NCI-H1092 treated with DMSO at 0.1 percent for 48 hours (cell line): ENCODE measurements at places on chromosomes 5 and 9.

GRCh38 chr5:145946112-145946861, 9.9 kb downstream of the SH3RF2 start:
- no peak for DNase-seq

DNA sequence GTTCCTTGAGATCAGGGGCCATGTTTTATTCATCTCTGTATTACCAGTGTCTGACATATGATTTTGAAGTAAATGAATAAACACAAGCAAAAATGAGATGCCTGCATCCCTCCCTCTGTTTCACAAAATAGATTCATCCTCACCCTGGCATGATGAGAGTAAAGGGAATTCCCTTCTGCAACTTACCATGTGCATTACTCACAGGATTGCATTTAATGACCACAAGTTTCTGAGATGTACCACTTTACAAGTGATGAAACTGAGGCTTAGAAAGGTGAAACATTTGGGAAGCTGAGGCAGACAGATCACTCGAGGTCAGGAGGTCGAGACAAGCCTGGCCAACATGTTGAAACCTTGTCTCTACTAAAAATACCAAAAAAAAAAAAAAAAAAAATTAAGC, 74.2 kb upstream of the TNFSF8 start:
- no peak for DNase-seq

DNA sequence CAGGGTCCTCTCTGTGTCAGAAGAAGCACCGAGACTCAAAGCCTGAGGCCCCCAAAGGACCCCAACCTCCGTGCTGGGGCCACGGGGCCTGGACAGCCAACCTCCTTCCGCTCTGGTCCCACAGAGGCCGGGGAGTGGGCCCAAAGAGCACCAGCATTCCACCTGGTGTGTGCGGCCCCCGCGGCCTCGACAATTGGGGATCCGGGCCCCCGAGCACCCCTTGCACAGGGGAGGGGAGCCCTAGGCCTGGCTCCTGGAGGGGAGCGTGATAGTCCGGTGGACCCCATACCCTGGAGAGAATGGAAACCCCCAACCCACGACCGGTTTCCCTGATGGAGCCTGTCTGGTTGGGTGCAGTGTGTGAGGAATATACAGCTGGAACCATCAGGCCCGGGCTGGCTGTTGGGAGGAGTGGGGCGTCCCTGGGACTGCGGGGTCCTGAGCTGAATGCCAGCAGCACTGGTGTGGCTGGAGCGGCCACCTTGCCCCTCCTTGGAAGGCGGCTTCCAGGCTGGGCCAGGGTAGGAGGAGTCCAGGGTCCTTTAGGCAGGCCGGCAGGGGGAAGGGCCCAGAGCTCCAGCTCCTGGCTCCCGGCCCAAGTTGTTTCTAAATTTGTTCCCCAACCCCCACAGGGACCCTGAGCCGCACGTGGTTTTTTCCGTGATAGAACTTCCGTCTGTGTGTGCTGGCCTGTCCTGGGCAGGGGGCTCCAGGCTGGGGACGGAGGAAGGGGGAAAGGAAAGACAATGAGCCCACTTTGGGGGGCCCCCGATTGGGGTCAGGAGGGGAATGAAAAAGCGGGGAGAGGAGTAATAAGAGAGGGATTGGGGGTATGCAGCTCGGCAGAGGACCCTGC, 825 bp upstream of the TOR4A start:
- no peak for DNase-seq

GRCh38 chr5:21085791-21086190, 1097.8 kb upstream of the CDH18 start:
- DNase-seq: peak; percentile 14

- DNase-seq: no peak
Observed at GRCh38 chr9:128226412-128226801, 23.2 kb downstream of the DNM1 start.

GRCh38 chr5:14464096-14464495, 117.5 kb upstream of the OTULINL start:
- no peak for DNase-seq

DNA sequence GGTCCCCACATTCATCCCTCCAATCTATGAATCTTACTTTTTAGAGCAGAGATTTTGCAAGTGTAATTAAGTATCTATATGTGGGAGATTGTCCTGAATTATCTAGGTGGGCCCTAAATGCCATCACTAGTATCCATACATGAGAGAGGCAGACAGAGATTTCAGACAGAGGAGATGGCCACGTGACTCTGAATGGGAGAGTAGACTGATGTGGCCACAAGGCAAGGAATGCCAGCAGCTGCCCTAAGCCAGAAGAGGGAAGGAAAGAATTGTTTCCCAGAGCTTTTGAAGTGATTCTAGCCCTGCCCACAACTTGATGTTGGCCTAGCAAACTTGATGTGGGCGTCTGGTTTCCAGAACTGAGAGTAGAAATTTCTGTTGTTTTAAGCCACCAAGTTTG, 90.1 kb upstream of the PCAT7 start:
- no peak for DNase-seq

GRCh38 chr9:129954868-129955550, 88.0 kb downstream of the FNBP1 start:
- DNase-seq: no peak

- DNase-seq: no peak
Observed at GRCh38 chr5:156534085-156534484, 207.1 kb downstream of the SGCD start.

- no peak for DNase-seq
Observed at GRCh38 chr5:33238826-33239695, 201.7 kb upstream of the TARS1 start.

DNA sequence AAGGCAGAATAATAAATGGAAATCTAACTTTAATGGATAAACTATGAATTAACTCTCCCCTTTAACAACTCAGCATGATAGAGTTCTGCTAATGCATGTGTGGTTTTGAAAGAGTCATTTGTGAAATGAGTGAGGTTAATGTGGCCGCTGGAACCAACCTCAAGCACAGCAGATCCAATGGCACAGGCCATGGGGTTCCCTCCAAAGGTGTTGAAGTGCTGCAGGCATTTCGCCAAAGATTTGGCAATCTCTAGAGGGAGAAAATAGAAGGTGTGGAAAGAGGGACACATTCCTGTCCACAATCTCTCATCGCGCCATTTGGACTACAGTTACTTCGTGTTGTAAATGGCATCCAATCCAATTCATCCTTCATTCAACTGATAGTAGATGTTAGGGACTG, 35.0 kb downstream of the AGXT2 start:
- DNase-seq: no peak

- DNase-seq: no peak
Observed at GRCh38 chr9:85056203-85056572, 386.7 kb downstream of the NTRK2 start.

- peak; percentile 48 for DNase-seq
Observed at GRCh38 chr5:168291342-168291963, at the start of gene WWC1. TSS of gene WWC1 (plus strand) at chr5:168291645. CDS start at chr5:168292153, 508 bp downstream.

GRCh38 chr5:122704247-122705036, 70.4 kb upstream of the SNX2 start:
- peak; percentile 8 for DNase-seq

DNA sequence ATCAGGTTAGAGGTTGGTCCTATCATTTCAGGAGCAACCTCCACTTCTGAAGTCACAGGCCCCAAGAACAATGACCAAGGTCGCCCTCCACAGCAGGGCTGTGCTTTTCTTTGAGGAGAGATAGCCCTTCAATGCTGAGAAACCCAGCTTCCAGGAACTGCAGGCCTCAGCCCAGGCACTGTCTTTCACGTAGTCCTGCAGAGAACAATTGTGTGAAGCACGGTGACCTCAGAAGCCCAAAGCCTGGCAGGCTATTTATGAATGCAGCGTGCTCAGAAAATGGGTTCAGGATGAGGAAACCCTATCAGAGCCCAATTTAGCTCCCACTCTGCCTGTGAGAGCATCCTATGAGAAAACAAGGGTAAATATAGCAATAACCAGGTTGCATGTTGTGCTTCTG, 388.3 kb downstream of the PLK2 start:
- no peak for DNase-seq

DNA sequence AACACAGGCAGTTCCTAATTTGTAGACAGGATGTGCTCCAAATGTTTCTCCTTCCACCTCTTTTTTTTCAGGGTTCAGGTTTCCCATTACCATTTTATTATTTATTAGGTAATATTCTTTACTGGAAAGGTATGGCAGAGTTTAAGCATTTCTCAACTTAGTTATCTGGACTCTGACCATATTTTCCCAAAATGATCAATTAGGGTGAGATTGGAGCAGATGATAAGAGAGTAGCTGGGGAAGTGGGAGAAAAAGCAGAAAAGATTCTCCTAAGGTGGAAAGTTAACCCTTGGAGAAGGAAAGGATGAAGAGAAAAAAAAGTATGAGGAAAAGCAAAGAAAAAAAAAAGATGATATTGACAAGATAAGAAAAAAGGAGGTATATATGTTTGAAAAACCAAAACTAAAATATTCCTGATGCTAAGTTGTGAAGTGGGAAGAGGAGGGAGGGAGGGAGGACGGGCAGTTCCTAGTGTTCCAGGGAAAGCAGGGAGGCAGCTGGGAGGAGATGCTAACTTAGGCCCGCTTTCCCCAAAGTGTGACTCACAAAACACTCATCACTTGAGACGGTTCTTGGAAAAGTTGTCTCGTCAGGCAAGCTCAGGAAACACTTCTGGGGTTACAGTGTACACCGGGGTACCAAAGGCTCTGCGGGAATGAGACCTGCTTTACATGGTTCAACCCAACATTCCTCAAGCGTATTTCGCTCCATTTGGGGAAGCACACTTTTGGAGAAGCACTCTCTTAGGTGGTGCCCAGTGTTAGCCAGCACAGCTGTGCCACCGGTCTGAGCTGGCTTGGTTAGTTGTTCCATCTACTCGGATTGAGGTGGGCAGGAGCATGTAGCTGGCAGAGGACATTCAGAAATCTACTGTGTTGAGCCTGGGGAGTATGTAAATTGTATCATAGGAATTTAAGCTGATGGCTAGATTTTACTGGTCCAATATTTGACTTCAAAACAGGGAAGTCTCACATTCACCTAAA, 35.1 kb downstream of the B4GALT1 start:
- DNase-seq: no peak

DNA sequence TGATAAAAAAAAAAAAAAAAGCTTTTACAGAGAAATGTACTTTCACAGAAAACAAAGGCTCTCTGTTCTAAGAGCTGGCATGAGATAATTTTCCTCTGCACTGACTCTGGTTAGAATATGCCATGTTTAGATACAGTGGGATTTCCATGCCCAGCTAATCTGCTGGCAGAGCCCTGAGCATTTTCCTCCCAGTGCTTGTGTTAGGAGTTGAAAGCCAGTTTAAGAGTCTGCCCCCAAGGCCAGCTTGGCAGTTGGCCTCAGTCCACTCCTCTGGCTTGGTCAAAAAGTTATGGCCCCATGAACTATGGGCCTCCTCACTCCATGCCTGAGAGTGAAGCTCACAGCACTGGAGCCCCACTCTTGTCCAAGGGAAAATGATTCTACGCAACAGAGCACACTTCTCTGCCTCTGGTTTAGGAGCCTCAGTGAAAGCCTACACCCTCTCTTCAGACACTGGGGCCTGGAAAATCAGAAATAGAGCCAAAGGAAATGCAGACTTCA, 21.9 kb downstream of the MOCS2 start:
- no peak for DNase-seq

- no peak for DNase-seq
Observed at GRCh38 chr5:173688703-173689102, 72.3 kb upstream of the BOD1 start.

DNA sequence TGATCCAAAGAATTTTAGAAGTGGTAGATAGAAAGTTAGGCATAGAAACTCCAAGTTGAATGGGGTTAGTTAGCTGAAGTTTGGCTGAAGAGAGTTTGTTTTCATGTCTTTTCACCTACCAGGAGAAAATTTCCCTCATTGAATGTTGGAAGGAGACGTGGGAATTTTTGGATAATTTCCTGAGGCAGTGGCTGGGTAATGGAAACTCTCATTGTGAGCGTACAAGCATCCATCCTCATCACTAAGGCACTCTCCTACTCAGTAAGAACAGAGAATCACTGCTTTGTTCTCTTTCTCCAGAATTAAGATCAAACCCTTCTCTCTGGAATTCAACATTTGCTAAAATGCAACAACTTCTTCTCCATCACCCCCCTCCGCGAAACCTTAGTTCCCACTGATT, 179.7 kb downstream of the PALM2AKAP2 start:
- no peak for DNase-seq

GRCh38 chr9:109100543-109101201, 19.1 kb downstream of the TMEM245 start:
- DNase-seq: no peak

DNA sequence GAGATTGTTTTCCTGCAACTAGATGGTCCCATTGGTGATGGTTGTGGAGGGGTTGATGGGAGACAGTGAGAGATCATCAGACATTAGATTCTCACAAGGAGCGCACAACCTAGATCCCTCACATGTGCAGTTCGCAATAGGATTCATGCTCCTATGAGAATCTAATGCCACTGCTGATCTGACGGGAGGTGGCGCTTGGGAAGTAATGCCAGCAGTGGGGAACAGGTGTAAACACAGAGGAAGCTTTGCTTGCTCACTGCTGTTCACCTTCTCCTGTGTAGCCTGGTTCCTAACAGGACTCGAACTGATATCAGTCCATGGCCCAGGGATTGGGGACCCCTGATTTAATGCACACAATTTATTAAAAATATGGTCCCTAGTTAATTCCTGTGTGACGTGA, 18.8 kb downstream of the SNCAIP start:
- DNase-seq: no peak

DNA sequence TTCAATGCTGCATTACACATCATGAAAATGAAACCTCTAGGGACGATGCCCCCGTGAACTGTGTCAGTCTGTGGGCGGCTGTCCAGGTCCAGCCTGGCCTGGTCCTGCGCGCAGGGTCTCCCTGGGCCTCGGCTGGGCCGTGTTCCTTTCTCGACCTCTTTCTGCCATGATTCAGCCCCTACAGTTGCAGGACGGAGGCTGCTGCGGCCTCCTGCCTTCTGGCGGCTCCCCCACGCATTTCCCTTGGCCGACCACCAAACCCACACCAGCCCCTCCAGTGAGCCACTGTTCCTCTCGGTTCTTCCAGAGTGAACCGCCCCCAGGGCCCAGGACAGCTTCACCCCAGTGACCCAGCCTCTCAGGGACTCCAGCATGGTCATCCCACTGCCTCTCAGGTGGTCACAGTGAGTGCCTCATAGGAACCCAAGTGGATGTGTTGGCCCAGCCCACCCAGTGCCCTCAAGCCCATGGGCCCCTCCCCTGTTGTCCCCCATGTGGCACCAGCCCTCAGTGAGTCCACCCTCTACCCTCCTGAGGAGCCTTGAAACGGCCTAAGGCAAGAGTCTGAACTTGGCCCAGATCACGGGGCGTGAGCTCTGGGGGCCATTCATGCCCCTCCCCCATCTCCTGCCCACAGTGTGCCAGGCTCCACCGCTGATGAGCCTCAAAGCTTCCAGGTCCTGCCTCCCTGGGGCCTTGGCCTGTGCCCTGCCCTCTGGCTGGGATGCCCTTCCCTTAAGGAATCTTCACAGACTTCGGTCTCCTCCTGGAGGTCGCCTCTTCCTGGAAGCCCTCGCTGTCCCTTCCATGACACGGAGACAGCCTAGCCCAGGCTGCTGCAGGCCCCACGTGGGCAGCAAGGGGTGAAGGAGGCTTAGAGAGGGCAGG, 10.0 kb upstream of the CLIC3 start:
- DNase-seq: no peak
